ENCODE measurements at places on chromosomes 13 and 19. TPM values are rescaled to one million over a fixed set of nuclear protein-coding genes. Genes with fewer than 3 reads are reported as not detected.
A peak's percentile ranks its signal among the peaks of the same experiment; 100 is the strongest.

DNA sequence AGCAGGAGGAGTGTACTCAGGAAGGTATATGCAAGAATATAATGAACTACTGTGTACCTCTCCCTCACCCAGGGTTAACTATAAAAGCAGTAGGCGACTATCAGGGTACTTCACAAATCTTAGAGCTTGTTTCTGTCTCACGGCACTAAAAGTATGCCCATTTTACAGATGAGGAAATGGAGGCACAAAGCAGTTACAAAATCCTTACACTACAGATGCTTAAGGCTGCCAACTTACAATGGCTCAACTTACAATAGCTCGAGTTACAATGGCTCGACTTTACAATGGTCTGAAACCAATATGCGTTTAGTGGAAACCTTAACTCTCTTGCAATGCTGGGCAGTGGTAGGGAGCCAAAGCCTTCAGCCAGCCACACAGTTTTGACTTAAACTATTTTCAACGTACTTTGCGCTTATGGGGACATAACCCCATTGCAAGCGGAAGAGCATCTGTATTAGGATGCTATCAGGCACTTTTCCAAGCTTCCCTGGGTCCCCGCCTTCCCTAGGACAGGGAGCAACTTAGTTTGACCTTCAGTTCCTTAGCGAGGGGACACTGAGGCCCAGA lies 4.1 kb downstream of the FCER2 start:
- no peak for DNase-seq

- no peak for DNase-seq
These were observed at the start of gene HNRNPL for GRCh38 chr19:38849860-38850435. Gene HNRNPL (minus strand): TSS chr19:38849986. CDS start chr19:38849966, 20 bp downstream.

DNA sequence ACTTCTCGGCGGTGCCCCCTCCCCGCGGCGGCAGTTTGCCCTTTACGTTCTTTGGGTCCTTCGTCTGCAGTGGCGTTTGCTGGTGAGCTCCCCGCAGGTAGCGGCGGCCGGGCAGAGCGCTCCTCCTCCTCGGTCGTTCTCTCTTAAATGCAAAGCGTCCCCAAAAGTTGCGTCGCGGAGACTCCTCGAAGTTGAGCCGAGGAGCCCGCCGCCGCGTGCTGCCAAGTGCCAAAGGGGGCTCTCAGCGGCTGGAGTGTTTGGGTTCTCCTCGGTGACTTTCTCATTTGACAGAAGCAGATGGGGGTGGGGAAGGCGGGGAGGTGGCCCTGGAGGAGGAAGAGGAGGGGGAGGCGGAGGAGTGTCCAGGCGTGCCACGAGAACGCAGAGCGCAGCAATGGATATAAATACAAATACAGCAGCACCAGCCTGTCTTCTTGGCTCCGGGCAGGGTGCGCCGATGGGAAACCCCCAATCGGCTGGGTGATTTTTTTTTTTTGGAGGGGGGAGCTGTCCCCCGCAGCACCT lies at the start of gene SOX21:
SOX21 (minus strand) TSS at position 259 of the 525 bp plus-strand sequence. CDS start 496 bp downstream, outside the sequence.
- no peak for DNase-seq

DNA sequence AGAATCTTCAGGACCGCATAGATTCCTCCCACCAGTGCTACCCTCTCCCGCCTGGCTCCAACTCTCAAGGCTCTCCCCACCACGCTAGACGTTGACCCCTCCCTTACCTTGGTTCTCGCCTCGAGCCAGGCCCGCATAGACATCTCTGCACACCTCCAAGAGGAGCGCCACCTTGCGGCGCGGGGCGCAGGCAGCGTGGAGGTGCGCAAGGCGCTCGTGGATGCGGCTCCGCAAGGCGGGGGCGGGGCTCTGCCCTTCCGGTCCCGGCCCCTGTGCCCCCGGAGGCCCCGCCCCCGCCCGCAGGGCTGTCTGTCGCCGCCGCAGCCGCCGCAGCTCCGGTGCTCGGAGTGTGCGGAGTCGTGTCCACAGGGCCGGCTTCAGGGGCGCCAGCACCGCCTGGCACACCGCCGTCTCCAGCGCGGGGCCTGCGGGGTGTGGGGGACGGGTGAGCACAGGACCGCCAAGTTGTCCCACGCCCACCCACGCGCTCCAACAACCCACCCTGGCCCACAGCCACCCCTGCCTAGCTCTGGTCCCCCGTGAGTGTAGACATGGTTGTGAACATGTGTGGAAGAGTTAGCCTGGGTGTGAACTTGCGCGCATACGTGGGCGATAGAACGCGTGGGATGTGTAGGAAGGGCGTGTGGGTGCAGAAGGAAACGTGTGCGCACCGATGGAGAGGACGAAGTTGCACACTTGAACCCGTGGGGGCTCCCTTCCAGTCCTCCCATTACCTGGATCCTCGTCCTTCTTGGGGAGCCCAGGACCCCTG lies 8.1 kb downstream of the RINL start:
- peak; percentile 89 for DNase-seq

DNA sequence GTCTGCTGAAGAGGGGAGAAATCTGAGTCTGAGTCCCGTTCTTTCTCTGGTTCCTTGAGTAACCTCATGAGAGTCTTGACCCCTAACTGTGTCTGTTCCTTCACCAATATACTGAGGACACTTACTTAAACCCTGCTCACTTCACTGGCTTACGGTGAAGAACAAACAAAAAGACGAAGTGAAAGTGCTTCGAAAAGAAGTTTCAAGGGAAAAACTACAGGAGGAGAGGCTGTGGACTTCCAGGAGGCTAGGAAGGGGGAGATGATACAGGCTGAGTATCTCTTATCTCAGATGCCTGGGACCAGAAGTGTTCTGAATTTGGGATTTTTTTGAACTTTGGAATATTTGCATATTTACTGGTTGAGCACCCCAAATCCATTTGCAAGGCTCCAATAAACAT lies 6.1 kb downstream of the SMG9 start:
- no peak for DNase-seq

- no peak for DNase-seq
These were observed 326.0 kb downstream of the HS6ST3 start for GRCh38 chr13:96415831-96416385.

DNA sequence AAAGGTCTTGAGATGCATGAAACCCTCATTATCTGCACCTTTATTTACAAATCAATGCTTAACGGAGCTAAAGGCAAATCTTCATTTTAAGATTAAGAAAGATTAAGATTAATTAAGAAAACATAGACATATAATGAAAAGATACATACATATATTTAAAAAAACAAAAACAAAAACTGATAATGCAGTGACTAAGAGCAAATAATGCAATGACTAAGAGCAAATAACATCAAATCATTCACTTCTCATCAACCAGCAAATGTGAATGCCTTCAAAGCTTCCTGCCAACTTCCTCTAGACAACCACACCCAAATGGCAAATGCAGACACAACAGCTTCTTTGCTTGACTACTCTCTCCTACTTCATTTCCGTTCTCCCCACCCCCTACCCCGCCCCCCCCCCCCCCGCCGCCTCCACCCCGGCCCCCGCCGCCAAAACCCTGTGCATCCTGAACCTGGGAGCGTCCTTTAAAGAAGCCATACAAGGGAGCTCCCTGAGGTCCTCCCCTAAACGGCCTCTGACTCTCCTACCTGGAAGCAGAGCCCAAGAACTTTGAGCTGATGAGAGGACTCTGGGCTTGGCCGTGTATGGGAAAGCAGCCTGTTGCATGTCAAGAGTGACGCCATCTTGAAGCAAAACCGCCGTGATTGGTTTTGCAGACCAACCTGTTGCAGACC lies 24.5 kb downstream of the TEX101 start:
- DNase-seq: peak; percentile 26

DNA sequence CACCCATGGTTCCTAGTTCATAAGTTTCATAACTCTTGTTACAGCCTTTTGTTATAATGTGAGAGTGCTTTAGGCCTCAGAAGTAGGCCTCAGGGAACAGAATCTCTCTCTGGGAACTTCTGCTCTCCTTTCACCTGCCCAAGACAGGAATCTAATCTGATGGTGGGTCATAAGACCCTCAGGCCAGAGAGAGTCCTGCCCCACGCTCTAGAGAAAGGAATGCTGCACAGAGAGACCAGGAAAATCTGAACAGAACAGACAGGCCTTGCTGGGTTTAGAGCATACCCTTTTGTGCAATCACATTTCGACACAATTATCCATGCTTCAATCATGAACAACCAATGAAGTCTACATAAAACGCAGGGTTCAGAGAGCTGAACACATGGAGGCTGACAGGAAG lies 3.4 kb upstream of the DIAPH3 start:
- DNase-seq: no peak

GRCh38 chr19:17541184-17541759 lies 14.2 kb upstream of the COLGALT1 start:
- DNase-seq: no peak

DNA sequence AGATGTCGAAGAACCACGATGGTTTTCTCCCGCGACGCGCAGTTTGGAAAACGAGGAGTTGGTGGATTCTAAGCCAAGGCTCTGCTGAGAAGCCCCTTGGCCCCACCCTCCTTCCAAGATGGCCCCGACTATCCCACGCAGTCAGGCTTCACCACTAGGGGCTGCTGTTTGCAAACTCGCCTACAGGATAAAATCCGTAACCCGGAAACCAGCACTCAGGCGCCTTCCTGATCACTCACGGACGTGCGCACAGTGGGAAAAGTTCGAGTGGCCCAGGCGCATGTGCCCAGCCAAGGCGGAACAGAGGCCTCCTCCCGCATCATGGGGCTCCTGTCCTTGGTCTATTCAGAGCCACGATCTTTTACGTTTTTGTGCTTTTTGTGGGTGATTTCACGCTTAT lies 19.2 kb upstream of the UQCR11 start:
- peak; percentile 23 for DNase-seq

DNA sequence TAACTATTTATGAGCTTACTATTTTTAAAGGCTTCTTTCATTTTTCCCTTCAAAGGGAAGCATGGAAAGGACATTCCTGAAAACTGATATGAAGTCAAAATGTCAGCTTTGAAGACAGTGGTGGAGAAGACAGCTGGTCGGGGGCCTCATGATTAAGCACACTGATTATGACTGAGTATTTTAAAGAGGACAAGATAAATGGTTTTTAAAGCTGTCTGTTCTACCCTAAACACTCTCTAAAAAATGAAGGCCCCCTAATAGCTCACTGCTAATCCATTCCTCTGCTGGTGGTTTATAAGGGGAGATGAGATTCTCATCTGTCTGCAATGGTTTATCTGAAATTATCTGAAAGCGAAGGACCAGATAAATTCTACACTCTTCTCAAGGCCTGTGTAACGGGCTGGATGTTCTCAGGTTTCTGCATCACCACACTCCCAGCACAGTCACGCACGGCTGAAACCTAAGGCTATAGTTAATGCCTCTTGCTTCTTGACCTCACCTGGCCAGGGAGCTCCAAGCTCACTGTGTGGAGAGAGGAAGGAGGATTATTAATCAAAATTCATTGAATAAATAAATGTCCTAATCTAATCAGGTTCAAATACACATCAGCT lies 86.9 kb upstream of the DOCK9 start:
- no peak for DNase-seq

DNA sequence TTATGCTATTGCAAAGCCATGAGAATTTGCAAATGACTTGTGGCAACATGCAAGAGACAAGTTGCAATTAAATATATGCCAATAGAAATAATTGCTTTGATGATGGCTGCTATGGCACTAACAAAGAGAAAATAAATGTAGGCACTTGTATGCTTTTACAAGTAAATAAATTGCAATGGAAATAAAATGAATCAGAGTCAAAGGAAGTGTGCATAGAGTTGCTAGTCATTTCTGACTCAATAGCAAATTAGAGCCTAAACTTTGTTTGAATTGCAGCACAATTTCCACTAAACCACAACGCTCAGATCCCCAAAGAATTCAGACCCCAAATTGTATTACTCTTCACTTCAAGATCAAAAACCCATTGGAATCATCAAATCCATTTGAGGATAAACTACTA lies 792.1 kb upstream of the ARGLU1 start:
- DNase-seq: no peak

GRCh38 chr13:111372651-111373425 lies 52.4 kb downstream of the TEX29 start:
- no peak for DNase-seq

DNA sequence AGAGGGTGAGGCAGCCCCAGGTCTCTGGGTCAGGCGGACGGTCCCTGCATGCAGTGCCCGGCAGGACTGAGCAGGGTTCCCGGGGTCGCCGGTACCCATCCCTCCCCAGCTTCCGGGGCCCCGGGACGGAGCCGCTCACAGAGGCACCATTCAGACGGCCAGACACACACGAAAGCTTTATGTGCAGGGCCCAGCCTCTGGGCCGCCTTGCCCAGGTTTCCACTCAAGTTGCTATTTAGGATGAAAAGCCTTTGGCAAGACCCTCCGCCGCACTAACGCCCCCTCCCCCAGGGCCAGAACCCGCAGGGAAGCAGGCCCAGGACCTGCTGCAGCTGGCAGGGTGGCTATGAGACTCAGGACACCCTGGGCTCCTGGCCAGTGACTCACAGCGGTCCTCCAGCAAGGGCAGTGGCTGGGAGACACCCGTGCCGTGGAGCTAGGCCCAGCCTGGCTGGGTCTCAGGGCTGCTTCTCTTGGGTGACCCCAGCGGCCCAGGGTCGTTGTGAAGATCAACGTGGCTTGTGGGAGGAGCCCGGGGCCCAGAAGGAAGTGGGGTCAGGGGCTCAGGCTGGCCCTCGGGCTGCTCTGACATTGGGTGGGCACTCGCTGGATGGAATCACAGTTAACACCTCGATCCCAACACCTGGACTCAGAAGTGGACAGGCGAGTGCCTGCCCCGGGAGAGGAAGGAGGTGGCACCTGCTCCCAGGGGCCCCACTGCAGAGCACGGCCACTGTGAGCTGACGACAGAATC lies 4.8 kb downstream of the C19orf25 start:
- DNase-seq: no peak

- peak; percentile 54 for DNase-seq
These were observed 8.1 kb downstream of the NKPD1 start for GRCh38 chr19:45152504-45153338.

DNA sequence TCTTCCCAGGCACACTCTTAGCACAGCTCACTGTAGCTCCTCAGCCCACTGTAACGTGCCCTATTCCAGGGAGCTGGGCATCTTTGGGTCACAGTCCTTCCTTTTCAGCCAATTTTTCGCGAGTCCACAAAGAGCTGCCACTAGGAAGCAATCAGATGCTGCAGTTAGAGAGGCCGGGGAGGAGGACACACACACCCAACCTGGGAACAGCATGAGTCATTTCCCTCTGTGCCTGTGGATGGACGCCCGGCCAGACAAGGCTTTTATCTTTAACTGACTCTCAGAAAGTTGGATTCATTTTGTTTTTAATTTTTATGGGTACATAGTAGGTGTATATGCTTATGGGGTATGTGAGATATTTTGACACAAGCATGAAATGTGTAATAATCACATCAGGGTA lies 918.6 kb downstream of the UQCRFS1 start:
- DNase-seq: no peak

DNA sequence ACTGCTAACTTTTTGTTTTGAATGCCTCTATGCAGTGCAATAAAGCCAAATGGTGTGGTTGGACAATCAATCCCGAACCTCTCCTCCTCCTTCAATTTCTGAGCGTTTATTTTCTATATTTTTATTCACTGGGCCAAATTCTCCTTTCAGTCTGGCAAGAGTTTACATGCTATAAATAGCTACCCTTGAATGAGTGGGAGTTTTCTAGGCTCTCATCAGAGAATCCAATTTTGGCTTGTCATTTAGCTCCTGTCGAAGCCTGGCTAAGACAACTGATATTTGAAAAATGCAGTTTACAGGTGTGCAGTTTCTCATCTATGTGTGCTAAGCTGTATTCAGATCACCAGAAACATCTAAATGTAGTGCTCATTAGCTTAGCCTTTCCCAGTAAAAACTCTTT lies 61.8 kb downstream of the OLFM4 start:
- DNase-seq: no peak

The CADM4 gene
- not detected for total RNA-seq

The PRRG2 gene
- 0.52 TPM for total RNA-seq

The MCEMP1 gene
- total RNA-seq: 1.1 TPM

The LGALS4 gene
- total RNA-seq: 1.8 TPM

The ZNF616 gene
- 1.8 TPM for total RNA-seq

The HIPK4 gene
- 0.14 TPM for total RNA-seq

The UQCR11 gene
- 98.0 TPM for total RNA-seq

All from CD8-positive, alpha-beta T cell (primary cell).